ENCODE measurements at places on chromosomes 13 and 19.

DNA sequence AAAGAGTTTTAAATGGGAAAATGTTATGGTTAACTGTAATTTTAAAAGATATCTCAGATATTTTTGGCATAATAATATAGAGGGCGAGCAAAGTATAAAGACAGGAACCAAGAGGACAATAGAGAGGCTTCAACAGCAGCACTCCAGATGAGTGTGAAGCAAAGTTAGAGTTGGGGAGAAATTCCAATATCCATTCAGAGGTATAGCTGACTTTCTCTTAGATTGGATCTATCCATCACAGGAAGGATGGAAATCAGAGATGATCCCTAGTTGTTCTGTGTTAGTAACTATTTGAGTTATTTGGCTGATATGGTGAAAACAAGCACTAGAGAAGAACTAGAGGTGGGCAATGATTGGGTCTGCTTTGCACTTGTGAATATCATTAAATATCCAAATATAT lies 786.0 kb upstream of the KLHL1 start:
- no peak for DNase-seq

DNA sequence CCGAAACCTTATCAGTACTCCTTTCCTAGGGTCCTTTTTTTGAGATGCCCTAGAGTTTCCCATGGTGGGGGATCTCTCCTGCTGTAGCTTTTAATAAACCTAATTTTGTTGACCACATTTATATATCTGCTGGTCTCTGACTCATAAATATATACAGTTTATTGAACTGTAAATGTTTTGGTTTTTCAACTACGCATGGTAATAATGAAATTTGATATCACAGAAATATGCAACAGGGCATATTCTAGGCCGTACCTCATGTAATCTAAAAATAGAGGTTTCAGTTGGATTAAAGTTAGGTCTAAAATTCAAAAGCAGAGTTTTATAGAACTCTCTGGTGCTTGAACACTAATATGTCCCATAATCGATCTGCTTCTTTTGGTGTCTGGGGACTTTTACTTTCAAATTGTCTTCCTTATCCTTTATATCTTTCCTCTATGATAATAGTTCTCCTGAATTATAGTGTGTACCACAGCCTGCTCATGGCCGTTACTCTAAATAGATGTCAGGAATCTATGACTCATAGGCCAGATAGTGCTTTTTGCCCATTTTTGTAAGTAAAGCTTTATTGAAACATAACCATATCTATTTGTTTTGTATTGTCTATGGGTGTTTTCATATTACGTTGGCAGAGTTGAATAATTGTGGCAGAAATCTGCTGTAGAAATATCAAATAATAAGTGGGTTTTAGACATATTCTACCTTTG lies 324.8 kb upstream of the PCDH9 start:
- no peak for DNase-seq

GRCh38 chr19:6026390-6027227 lies 48.7 kb upstream of the RANBP3 start:
- no peak for DNase-seq

DNA sequence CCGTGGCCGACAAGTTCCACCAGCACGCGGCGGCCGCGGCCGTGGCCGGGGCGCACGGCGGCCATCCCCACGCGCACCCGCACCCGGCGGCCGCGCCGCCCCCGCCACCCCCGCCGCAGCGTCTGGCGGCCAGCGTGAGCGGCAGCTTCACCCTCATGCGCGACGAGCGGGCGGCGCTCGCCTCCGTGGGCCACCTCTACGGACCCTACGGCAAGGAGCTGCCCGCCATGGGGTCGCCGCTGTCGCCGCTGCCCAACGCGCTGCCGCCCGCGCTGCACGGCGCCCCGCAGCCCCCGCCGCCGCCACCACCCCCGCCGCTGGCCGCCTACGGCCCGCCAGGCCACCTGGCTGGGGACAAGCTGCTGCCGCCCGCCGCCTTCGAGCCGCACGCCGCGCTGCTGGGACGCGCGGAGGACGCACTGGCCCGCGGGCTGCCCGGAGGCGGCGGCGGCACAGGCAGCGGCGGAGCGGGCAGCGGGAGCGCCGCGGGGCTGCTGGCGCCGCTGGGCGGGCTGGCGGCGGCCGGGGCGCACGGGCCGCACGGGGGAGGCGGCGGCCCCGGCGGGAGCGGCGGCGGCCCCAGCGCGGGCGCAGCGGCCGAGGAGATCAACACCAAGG lies 821 bp downstream of the ONECUT3 start:
- DNase-seq = no peak

All from activated CD4-positive, alpha-beta T cell treated with anti-CD3 and anti-CD28 coated beads for 1 hour (primary cell).